Amygdala (tissue), 56 donors: ENCODE measurements at places on chromosomes 3 and 15.
A peak's percentile ranks its signal among the peaks of the same experiment; 100 is the strongest.

DNA sequence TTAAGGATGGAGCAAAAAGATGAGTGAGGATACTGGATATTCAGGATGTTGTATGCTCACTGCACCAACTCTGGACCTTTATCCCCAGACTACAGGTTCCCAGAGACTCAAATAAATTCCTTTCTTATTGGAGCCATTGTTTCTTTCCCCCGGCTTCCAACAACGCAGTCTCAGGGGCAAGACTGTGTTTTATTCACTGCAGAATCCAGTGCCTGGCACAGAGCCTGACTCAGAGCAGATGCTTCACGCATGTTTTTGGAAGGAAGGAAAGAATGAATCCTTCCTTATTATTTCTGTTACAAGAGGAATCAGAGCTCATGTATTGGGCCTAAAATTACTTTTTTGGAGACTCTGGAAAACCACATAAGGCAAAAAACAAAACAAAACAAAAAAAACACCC lies 96.0 kb upstream of the VGLL4 start:
- no peak for DNase-seq

- DNase-seq: no peak
Measured at GRCh38 chr3:171809611-171809860, 747 bp downstream of the PLD1 start.

GRCh38 chr3:114332342-114333179 lies 38.7 kb downstream of the TIGIT start:
- DNase-seq: no peak

- DNase-seq: no peak
Measured at GRCh38 chr3:5465183-5465582, 277.7 kb downstream of the EDEM1 start.

- DNase-seq: no peak
Measured at GRCh38 chr15:78951841-78952238, 7.0 kb upstream of the CTSH start.

- DNase-seq: no peak
Measured at GRCh38 chr3:131218196-131218595, 163.4 kb upstream of the NUDT16 start.

DNA sequence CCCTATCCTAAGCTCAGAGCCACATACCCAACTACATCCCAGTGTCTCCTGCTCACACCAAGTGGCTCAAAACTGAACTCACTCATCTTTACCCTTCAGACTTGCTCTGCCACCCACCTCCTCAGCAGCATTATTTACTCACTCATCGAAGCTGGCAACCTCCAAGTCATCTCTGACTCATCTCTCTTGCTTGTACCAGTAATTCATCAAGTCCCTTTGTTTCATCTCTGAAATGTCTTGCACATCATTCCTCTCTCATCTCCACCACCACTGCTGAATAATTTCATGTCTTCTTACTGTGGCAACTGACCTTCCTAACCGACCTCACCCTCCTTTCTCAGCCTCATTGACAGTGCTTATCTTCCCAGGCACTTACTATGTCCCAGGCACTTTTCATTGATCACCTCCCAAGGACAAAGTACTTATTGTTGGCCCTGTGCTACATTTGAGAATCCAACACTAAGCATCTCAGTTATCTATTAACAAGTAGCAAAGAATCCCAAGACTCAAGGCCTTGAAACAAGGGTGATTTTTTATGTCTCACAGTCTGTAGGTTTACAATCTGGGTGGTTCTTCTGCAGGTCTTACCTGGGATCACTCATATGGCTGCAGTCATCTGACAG lies 82.0 kb downstream of the MRPL46 start:
- DNase-seq: no peak

GRCh38 chr3:128351546-128351945 lies 115.1 kb downstream of the DNAJB8 start:
- no peak for DNase-seq

DNA sequence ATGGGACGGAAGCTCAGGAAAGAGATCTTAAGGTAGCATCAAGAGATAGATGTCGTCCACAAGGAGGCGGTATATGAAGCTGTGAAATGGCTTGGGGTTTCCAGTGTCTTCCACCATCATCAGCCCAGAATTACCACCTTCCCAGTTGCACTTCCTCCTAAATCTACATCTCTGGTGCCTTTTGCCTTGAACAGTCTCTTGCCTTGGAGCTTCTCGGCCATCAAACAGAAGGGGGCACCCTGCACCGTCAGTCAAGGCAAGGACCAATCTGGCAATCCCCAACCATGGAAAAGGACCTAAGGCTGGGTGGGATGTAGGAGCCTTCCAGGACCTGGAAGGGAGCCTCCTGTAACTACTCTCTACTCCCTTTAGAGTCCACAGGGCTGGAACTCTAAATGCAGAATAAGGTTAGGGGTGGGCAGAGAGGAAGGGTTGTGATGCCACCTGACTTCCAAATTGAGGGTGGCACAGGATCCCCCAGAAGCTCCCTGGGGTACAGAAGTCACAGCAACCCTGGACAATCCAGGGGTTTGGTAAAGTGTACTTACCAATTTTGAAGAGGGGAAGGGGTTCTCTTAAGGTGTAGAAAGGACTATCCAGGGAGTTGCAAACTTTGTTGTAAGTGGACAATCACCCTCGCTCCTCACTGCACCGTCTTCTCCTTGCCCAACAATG lies 1.0 kb upstream of the RYR3 start:
- no peak for DNase-seq

DNA sequence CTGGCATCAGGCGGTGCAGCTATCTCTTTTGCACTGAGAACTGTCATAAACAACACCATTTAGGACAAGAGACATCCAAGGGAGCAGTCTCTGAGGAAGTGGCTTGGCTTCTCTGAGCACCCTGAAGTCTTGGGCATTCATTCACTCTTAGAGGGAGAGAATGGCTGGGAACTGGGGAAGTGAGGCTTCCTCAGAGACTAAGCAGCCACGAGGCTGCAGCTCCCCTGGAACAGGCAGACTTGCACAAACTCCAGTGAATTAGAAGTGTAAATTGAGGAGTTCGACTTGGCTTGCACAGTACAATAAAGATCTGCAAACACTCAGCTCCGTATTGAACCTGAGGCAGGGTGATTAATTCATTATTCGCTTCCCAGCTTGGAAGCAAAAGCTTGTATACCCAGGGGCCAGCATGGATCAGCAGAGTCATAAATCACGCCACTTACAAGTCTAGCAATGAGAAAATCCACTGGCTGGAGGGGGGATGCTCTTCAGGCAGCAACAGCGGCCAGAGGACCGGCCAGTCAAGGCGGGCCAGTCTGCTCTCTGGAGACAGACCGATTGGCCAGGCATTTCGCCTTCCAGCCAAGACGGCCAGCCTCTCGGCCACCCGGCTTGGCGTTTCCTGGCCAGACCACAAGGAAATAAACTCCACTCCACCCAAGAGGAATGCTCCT lies 118.8 kb upstream of the ADPGK start:
- no peak for DNase-seq

GRCh38 chr3:8739757-8740504 lies 6.3 kb downstream of the CAV3 start:
- DNase-seq: no peak

DNA sequence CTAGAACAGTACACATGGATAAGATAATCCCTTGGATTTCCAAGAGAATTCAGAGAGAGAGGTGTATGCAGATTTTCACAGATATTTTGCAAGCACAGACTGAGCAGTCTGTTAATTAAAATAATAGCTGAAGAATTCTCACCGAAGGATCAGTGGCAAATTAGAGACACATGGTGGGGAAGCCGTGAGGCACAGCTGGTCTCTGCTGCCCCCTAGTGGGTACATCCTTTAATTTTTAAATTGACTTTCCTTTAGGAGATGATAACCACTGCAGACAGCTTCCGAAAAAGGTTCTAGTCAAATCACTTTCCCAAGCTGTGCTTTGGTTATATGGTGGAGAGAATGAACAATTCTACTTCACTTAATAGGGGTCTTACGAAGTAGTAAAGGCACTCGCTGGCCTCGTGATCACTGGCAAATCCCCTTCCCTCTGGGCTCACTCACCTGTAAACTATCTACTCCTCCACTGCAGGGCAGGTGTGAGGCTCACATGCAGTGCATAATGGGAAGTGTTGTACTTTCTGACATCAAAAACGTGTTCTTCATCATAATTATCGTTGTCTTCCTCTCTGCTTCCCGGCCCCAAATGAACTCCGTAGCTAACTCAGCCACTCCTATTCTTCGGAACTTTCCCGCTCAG lies 19.5 kb downstream of the MESD start:
- peak; percentile 9 for DNase-seq

- no peak for DNase-seq
Measured at GRCh38 chr15:48643776-48644466, 1.6 kb downstream of the FBN1 start.

DNA sequence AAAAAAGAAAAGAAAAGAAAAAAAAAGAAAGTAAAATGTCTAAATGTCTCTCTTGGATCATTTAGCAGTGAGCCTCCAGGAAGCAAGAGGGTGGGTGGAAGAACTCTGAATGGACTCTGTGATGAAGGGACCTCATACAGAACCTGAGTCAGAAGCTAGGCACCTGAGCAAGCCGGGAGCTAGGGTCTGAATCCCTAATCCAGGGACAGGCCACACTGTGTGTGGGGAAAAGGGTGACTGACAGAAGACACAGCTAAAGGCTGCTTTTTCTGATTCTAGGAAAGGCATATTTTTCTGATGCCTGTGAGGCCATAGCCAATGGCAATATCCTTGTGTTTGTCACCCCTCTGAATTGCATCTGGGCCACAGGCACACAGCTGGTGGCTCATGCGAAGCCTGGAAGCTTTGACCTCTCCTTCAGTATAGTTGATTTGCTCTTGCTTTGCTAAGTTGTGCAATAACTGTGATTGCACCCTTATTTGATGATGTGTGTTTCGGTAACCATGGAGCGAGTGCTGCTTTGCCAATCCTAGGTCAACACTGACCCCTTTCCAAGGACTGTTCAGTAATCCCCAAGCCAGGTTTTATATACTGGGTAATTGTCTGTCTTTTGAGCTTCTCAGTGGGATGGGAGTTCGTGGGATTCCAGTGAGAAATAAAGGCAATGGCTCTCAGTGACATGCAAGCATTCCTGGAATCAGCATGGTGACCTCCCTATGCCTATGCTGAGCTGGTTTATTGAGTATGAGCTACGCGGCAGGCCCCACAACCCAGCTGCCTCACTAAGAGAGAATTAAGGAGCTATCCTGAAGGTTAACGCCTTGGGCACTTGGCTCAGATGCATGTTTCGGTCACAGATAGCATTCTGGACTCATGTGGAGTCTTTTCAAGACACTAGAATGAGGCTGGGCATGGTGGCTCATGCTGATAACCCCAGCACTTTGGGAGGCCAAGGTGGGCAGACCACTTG lies 49.0 kb upstream of the OSBPL11 start:
- no peak for DNase-seq

DNA sequence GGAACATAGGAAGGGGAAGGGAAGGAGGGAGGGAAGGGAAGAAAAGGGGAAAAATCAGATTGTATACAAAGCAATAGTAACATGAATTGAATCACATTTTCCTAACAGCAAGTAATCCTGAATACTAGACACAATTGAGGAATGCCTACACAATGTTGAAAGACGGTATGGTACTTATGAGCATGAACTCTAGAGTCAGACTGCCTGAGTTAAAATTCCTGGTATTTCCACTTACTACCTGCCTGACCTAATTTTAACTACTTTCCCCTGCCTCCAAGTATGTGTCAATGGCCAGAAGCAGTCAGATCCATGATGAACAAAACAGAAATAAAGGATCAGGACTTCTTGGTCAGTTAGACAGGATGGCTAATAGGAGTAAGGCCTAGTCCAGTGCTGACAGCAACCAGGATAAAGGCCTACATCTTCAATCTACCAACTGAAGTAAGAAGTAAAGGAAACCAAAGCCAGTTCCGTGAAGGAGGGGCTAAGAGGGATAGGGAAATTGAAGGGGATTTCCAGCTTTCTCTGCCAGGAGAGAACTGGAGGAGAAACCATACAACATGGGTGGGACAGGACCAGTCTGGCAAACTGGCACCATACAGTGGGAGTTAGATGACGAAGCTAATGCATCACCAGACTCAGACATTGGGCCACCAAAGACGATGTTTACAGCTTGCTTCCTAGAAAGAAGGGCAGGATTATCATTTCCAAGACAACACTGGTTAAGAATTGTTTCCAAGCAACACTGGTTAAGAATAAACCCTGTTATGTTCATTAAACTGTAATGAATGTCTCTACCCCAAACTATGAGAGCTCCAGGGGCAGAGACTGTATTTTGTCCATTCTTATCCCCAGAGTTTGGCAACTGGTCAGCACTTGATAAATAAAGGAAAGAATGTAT lies 151.6 kb upstream of the UBE2E2 start:
- no peak for DNase-seq

DNA sequence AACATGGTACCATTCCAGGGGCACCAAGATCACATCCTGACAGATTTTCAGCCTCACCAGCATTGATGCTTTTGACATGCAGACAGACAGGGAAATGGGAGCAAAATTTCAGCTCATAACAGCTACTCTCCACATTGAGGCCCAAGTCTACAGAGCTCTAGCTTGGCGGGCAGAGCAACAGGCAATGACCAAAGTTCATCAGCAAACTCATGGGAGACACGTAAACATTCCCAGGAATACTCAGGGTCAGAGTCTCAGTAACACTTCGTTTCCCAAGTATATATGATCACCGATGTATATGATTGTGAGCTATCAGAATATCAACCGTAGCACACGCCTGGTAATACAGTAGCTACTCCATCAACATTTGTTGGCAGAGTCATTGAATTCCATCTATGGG lies 59.2 kb upstream of the SLC24A5 start:
- no peak for DNase-seq

DNA sequence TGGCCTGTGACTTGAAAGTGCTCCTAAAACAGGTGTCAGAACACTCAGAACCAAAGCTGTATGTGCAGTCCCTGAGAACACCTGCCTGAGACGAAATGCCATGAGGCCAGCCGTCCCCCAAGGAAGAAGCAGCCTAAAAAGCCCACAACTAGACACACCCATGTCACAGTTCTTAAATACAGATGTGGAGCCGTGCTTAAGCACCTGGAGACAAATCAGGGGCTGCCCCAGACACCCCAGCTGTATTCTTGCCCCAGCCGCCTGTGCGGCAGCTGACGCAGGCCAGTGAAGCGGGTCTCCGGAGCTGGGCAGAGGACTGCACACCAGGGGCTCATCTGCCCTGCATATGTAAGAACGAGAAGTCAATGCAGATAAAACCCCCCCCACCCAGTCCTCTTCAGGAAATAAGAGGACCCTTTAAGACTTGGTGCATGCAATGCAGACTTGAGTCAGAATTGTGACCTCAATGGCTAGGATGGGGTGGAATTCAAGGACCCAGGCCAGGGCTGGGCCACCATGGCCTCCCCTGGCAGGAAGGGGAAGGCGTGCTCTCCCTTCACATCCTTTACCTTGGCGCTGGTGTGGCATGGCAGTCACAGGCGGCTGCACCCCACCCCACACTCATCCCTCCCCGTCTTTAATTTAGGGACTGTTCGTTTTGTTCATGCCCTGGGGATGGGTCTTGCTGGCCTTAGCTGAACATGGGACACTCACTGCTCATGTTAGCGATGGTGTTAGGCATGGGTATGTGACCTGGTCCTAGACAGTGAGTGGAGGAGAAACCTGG lies 27.7 kb upstream of the PLXNA1 start:
- DNase-seq: no peak

- DNase-seq: no peak
Measured at GRCh38 chr3:19148768-19149091, 420 bp downstream of the KCNH8 start.
